ENCODE measurements at places on chromosomes 16 and 17.
A peak's percentile ranks its signal among the peaks of the same experiment; 100 is the strongest.

GRCh38 chr17:78341559-78342448 lies 18.1 kb downstream of the SOCS3 start:
- DNase-seq: no peak

- no peak for DNase-seq
Observed at GRCh38 chr17:38898812-38899348, 26.5 kb upstream of the LASP1NB start.

GRCh38 chr16:56047307-56048234 lies 143.7 kb upstream of the GNAO1 start:
- no peak for DNase-seq

- DNase-seq: peak; percentile 67
Observed at GRCh38 chr17:50169121-50169764, 3.4 kb downstream of the SGCA start.

DNA sequence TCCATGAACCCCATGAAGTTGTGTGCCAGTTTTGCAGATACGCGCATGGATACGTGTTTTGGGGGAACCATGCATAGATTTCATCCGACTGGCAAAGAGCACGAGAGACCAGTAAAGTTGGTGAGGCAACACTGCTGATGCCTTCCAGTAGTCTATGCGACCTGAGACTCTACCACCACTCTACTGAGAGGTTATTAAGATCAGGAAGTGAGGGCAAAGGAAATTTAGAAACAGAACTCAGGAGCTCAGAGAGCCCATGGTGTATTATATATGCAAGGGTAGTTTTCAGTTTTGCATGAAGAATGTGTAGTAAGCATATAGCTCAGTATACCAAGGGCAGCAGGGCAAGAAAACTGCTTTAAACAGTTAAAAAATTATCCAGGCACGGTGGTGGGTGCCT lies 4.2 kb downstream of the SLX4 start:
- no peak for DNase-seq

GRCh38 chr17:49610883-49611584 lies 35.4 kb downstream of the NXPH3 start:
- DNase-seq: no peak

DNA sequence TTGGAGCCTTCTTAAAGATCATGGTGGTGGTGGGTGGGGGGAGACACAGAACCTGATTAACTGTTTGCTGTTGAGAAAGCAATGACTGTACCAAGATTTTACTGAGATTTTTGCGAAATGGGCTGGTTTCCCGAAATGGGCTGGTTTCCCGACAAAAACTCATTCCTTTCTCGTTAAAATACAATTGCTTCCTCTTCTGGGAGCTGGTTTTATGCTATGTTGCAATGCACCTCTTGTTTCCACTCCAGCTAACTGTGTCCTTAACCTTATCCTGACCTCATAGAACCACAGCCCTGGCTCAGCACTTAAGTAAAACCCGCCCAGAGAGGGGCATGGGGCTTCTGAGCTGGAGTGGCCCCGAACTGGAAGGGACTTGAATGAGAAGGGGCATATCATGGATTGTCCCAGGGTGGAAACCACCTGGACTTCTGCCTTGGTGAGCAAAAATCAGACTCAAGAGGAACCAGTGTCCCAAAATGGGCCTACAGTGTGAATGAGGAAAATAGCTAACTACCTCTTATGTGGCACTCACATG lies 20.9 kb downstream of the FAM20A start:
- DNase-seq: no peak

DNA sequence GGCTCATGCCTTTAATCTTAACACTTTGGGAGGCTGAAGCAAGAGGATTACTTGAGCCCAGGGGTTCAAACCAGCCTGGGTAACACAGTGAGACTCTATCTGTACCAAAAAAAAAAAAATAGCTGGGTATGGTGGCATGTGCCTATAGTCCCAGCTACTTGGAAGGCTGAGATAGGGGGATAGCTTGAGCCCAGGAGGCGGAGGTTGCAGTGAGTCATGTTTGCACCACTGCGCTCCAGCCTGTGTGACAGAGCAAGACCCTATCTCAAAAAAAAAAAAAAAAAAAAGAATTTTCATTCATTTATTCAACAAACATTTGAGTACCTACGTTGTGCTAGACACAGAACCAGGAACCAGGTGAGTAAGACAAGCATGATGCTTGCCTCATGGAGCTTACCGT lies 73.6 kb upstream of the MRTFB start:
- no peak for DNase-seq

DNA sequence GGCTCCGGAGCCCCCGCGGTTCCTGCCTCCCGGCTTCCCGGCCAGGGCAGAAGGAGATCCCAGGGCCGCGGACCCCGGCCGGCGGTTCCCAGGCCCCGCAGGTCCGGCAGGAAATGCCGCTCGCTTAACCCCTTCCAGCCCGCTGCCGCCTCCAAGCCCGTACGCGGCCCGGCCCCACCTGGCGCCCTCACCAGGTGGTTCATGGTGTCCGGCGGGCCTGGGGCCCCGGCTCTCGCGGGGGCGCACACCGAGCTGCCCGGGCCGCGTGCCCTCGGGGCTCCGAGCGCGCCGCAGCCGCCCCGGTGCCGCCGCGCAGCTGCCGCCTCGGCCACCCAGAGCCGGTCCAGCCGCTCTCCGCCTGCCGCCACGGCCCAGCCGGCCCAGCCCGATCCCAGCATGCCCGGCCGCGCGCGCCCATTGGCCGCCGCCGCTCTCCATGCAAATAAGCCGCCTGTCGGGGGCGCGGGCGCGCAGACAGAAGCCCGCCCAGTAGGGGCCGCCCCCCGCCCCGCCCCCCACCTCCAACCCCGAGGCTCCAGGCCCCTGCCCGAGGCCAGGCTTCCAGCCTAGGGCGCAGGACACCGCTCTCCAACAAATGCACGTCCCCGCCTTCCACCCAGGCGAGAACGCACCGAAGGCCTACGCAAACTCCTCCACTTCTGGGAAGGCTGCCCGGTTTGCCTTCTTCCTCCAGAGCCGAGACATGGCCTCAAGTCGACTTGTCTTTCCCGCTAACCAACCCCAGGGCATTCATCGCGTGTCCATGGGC lies at the start of gene BCAR1:
Gene BCAR1 (minus strand): TSS at position 345 of the 769 bp plus-strand sequence. CDS start 142 bp downstream, at position 203.
- DNase-seq: peak; percentile 69

DNA sequence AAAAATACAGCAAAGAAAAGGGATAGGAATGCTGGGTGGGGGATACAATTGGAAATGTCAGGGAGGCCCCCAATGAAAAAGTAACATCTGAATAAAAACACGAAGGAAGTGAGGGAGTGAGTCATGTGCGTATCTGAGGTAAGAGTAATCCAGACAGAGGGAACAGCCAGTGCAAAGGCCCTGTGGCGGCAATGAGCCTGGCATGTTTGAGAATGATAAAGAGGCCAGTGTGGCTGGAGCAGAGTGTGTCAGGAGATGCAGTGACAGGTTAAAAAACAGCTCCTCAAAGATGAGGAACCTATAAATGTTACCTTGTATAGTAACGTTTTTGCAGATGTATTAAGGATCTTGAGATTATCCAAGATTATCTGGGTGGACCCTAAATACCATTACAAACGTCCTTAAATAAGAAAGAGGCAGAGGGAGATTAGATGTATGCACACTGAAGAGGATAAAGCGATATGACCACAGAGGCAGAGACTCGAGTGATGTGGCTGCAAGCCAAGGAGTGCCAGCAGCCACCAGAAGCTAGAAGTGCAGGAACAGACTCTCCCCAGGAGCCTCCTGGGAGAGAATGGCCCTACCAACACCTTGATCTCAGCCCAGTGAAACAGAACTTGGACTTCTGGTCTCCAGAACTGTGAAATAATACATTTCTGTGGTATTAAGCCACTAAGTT lies 17.8 kb upstream of the SLC35B1 start:
- peak; percentile 88 for DNase-seq

DNA sequence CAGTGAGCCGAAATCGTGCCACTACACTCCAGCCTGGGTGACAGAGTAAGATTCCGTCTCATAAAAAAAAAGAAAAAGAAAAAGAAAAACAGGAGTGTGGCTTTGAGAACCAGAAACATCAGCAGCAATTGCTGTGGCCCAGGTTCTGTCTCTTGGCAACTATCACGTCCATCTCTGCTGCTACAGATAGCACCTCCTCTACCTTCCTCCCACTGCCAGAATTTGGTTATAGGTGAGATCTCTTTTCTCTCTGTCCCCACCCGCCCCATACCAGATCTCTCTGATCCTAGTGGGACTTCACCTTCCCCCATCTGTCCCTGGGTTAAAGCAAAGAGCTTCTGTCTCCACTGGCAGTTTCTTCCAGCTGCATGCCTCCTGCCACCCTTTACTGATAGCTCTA lies 3.1 kb downstream of the TLCD2 start:
- no peak for DNase-seq

GRCh38 chr16:10646581-10647263 lies 48.0 kb downstream of the TEKT5 start:
- DNase-seq: peak; percentile 44

- DNase-seq: no peak
Observed at GRCh38 chr16:52650789-52651188, 103.8 kb upstream of the TOX3 start.
